ENCODE measurements at places on chromosomes 1 and 21. TPM values are rescaled to one million over a fixed set of nuclear protein-coding genes. Genes with fewer than 3 reads are reported as not detected.
A peak's percentile ranks its signal among the peaks of the same experiment; 100 is the strongest.

The PTGER3 gene
- total RNA-seq = 0.34 TPM

DNA sequence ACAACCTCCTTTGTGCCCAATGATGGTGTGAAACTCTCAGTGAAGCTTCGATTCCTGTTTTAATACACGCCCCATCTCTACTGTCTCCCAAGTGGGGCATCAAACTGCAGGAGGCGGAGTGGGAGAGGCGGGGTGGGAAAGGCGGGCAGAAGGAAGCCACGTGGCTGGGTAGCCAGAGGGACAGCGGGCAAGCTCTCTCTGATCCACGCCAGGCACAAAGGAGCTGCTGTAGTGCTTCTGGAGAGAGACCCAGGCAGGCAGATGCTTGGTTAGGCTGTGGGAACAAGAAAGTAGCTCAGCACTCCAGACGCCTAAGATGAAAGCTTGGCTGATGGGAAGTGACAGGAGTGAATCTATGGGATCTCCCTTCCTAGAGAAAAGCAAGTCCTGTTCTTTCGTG lies 25.7 kb downstream of the TRIM67 start:
- no peak for DNase-seq
- H3K4me3 ChIP-seq = no peak overlapping the region

GRCh38 chr1:206854401-206855129 lies 10.9 kb upstream of the IL20 start:
- no peaks in the 10 kb centered on the region for H3K27me3 ChIP-seq
- no peak overlapping the region for H3K27ac ChIP-seq
- no peak overlapping the region for H3K4me3 ChIP-seq
- DNase-seq = no peak
- H3K4me1 ChIP-seq = no peaks in the 10 kb centered on the region

- H3K4me1 ChIP-seq = no peaks in the 10 kb centered on the region
- H3K4me3 ChIP-seq = no peak overlapping the region
- H3K36me3 ChIP-seq = no peaks in the 10 kb centered on the region
- no peaks in the 10 kb centered on the region for H3K27me3 ChIP-seq
- no peak for DNase-seq
- no peak overlapping the region for H3K27ac ChIP-seq
Observed at GRCh38 chr1:116105996-116106395, 5.2 kb upstream of the MAB21L3 start.

The FALEC gene
- total RNA-seq = not detected

- no peaks in the 10 kb centered on the region for H3K36me3 ChIP-seq
- peaks cover 28% of the 10 kb centered on the region for H3K4me1 ChIP-seq
- no peaks in the 10 kb centered on the region for H3K27me3 ChIP-seq
- no peak for DNase-seq
- H3K27ac ChIP-seq = no peak overlapping the region
- H3K4me3 ChIP-seq = no peak overlapping the region
Observed at GRCh38 chr1:30777060-30777903, 19.7 kb upstream of the LAPTM5 start.

- peaks cover 79% of the 10 kb centered on the region for H3K4me1 ChIP-seq
- H3K36me3 ChIP-seq = no peaks in the 10 kb centered on the region
- H3K4me3 ChIP-seq = no peak overlapping the region
- H3K27me3 ChIP-seq = no peaks in the 10 kb centered on the region
- H3K27ac ChIP-seq = peak overlapping the region; percentile 83
- no peak for DNase-seq
Observed at GRCh38 chr1:21319447-21320407, 29.5 kb upstream of the ECE1 start.

The NEXN gene
- 377 TPM for total RNA-seq

The GCSAML gene
- not detected for total RNA-seq

The C1orf105 gene
- total RNA-seq = 40.1 TPM

DNA sequence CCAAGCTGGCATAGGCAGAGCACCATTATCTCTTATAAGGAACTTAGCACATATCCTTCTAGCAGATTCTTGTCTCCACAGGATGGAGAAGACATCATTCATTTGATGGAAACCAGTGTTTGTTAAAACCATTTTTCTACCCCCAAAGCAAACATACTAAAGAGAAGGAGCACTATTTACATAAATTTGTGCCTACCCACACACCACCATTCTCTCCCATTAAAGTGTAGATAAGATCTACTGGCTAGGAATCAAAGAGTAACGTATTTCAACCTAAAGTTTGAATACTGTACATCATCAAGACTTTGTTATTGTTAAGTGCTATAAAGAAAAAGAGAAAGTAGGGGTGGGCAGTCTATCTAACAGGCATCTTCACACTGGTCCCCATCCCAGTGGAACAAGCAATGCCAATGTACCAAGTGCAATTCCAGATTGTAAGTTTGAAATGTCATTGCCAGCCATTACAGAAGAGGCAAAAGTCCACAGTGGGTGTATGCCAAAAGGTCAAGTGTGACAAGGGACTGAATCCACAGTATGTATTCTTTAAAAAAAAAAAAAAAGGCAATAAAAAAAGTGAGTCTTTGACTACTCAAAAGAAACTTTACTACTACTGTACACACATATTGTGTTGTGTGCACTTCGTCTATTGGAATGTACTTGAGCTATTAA lies 18.8 kb downstream of the CCSAP start:
- no peaks in the 10 kb centered on the region for H3K36me3 ChIP-seq
- peaks cover 19% of the 10 kb centered on the region for H3K4me1 ChIP-seq
- H3K27ac ChIP-seq = no peak overlapping the region
- DNase-seq = no peak
- no peak overlapping the region for H3K4me3 ChIP-seq
- H3K27me3 ChIP-seq = no peaks in the 10 kb centered on the region

DNA sequence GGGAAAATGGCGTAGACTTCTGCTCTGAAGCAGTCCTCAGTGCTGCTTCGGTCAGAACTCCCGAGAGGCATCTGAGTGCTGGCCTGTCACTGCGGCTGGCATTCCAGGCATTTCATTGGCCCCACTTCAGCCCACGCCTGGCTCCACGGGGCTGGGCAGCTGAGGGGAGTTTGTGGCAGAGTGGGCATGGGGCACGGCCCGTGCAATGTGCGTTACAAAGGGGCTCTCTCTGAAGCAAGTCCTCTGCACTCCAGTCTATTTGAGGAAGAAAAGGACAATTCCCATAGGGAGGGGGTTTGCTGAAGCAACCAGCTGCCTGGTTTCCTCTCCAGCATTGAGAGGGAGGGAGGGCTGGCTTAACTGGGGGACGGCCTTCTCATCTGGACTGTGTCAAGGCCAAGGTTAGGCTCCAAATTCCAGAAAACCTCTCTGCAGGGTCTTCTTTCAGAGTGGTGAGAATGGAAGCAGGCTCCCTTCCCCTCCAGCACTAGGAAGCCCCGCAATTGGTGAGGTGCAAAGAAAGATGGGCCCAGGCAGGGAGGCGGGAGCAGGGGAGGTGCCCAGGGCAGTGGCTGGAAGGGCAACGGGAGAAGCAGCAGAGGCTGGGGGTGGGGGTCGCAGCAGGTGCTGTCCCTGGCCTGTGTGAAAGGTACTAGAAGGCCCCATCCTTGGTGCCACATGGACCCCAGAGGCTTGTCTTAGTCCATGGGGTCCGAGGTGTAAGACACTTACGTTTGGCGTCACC lies 21.1 kb upstream of the GPR157 start:
- H3K36me3 ChIP-seq = no peaks in the 10 kb centered on the region
- peak; percentile 57 for DNase-seq
- peak overlapping the region; percentile 76 for H3K27ac ChIP-seq
- no peaks in the 10 kb centered on the region for H3K27me3 ChIP-seq

- H3K4me3 ChIP-seq = no peak overlapping the region
- DNase-seq = no peak
- H3K36me3 ChIP-seq = no peaks in the 10 kb centered on the region
- no peaks in the 10 kb centered on the region for H3K4me1 ChIP-seq
Observed at GRCh38 chr1:17229379-17229778, 19.5 kb upstream of the PADI3 start.

DNA sequence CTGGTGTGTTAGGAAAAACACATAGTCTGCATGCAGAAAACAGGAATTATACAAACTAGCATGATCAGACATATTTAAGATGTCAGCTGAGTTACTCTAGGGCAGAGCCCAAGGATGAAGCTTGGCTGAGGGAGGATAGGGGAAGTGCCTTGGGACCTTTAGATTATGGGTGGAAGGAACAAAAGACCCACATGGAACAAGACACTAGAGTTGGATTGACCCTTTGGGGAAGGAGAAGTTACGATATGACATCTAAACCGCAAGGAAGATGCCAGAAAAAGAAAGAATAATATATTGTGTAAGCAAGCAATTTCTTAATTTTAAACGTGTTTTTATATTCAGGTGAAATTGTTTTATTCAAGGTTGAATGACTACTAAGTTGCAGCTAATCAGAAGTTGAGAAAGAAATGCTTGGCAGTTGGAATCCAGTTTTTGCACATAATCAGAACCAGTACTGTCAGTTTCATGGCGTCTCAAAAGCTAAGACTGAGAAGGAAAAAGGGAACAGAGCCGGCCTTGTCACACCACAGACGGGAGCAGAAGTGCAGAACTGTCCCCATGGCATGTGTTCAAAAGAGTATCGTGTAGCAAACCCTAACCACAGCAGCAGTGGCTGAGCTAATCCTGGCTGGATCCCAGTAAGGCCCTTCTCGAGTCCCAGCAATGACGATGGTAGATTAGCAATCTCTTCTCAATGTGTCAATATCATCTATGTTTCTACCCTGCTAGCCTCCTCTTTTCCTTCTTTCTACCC lies 31.2 kb upstream of the IFNAR2 start:
- H3K4me1 ChIP-seq = peaks cover 44% of the 10 kb centered on the region
- DNase-seq = peak; percentile 38
- peak overlapping the region; percentile 59 for H3K27ac ChIP-seq
- no peaks in the 10 kb centered on the region for H3K27me3 ChIP-seq
- no peak overlapping the region for H3K4me3 ChIP-seq

- H3K27me3 ChIP-seq = no peaks in the 10 kb centered on the region
- no peak overlapping the region for H3K27ac ChIP-seq
- no peaks in the 10 kb centered on the region for H3K4me1 ChIP-seq
- no peak overlapping the region for H3K4me3 ChIP-seq
Observed at GRCh38 chr21:41091616-41092015, 76.3 kb upstream of the BACE2 start.

The CSF3R gene
- total RNA-seq = 5.0 TPM

- DNase-seq = no peak
- peaks cover 16% of the 10 kb centered on the region for H3K4me1 ChIP-seq
Observed at GRCh38 chr1:226988334-226988666, 48.2 kb downstream of the COQ8A start.

DNA sequence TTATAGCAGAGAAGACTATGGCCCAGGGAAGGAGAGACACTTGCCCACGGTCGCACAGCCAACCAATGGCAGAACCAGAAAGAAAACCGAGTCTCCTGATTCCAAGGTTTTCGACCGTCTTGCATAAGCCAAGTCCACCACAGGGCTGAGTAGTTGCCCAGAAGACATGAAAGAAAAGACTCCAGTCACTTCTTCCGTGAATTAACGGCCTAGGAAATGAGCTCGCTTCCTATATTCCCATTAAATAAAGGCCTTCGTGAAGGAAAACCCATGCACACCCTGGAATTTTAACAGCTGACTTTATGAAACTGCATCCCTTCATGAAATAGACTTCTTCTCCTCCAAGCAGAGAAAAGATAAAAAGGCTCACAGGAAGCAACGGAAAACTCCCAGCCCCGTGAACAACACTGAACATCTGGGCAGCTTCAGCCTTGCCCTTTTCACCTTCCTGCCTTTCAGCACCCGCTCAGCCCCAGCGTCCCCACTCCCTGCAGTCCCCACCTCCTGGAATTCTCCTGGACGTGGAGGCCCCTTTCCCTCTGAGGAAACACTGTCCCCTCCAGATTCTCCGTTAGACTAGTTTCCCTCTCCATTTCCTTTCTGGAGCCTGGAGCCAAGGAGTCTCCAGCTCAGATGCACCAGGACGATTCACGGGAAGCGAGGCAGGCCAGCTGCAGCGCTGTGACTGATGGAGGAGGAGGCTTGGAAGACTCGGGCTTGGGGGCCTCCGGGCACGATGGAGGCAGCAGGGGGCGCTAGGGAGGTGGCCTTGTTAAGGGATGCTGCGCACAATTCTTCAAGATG lies 2.7 kb upstream of the MYOC start:
- DNase-seq = peak; percentile 88
- H3K4me1 ChIP-seq = peaks cover 19% of the 10 kb centered on the region
- peak overlapping the region; percentile 1 for H3K4me3 ChIP-seq
- H3K27me3 ChIP-seq = no peaks in the 10 kb centered on the region
- H3K36me3 ChIP-seq = no peaks in the 10 kb centered on the region

GRCh38 chr1:203630697-203631096 lies 4.1 kb downstream of the ATP2B4 start:
- DNase-seq = peak; percentile 62
- peaks cover 12% of the 10 kb centered on the region for H3K36me3 ChIP-seq
- no peaks in the 10 kb centered on the region for H3K27me3 ChIP-seq

- no peak for DNase-seq
- no peak overlapping the region for H3K4me3 ChIP-seq
- H3K36me3 ChIP-seq = peaks cover 8% of the 10 kb centered on the region
Observed at GRCh38 chr1:230643908-230644307, 1.6 kb downstream of the COG2 start.

DNA sequence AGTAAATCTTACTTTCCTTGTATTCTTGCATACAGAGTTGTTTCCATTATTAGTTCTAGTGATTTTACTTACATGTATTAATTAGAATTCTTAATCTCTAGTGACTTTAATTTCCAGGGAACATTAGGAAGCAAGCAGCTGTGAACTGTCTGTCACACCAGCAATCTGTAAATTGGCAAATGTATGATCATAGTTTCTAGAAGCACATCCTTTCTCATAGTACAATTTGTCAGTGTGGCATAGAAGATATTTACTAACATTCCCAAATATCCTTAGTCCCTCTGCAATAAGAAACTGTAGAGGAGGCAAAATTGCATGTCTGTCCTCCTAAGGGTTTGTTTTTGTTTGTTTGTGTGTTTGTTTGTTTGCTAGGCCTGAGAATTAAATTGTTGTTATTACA lies 17.0 kb upstream of the FMO1 start:
- H3K4me1 ChIP-seq = no peaks in the 10 kb centered on the region
- H3K4me3 ChIP-seq = no peak overlapping the region
- DNase-seq = no peak
- no peaks in the 10 kb centered on the region for H3K27me3 ChIP-seq
- H3K36me3 ChIP-seq = no peaks in the 10 kb centered on the region

DNA sequence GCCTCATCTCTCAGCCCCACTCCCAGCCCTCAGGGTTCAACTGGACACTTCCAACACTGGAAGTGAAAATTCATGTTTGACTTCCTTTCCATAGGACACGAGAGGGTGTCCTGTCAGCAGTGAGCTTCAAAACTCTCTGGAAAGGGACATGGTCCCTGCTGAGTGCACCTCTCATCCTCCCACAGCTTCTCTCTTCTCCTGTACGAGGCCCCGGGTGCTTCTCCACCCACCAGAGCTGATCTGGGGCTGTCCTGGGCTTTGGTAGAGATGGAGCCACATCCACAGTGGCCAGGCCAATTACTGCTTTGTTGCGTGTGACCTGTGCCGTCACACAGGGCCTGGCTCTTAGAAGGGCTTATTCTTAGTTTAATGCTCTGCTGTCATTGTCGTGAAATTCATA lies 182.3 kb downstream of the RRAGC start:
- no peak overlapping the region for H3K4me3 ChIP-seq
- H3K27me3 ChIP-seq = peaks cover 4% of the 10 kb centered on the region
- H3K27ac ChIP-seq = no peak overlapping the region
- no peaks in the 10 kb centered on the region for H3K36me3 ChIP-seq

- H3K36me3 ChIP-seq = no peaks in the 10 kb centered on the region
- H3K27ac ChIP-seq = no peak overlapping the region
- no peak for DNase-seq
- H3K4me3 ChIP-seq = no peak overlapping the region
Observed at GRCh38 chr1:220928725-220929300, 49.6 kb downstream of the HLX start.

Data from heart right ventricle (tissue), 16 donors.